ENCODE measurements at places on chromosomes 1 and 21.

DNA sequence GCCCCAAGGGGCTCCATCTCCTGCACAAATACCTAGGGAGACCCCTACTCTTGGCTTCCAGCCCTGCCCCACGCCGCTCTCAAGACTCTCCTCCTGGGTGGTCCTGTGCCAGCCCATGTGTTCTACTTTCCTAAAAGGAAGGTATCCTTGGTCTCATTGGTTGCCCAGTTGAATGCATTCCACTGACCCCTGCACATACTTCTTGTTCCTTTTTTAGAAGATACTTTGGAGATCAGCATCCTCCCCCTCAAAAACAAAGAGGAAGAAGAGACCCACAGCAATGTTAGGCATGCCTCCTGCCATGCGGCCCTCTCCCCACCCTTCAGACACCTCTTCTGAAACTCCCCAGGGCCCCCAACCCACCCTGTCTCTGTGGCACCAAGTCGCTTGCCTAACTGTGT lies 4.1 kb downstream of the SLAMF9 start:
- DNase-seq, result no peak

DNA sequence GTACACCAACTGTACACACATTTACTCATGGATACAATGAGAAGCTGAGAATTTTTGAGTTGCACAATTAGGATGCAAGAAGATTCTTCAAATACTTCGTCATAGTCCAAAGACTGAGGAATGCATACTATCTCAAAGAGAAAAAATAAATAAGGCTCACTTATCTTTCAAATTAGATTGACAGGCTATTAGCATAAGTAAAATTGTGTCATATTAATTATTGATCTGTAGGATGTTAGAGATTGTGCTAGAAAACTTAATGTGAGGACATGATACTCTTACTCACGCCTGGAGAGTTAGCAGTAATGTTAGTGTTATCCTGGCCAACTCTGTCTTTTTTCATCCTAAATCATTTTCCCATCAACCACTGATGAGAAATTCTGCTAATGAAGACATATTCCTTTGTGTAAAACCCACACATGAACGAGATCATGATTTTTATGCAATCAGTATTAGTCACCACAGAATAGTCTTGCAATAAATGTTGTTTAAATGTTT lies 659.0 kb downstream of the LTN1 start:
- no peak for DNase-seq

GRCh38 chr1:161956930-161957329 lies 66.7 kb downstream of the OLFML2B start:
- no peak for DNase-seq

- no peak for DNase-seq
Observed at GRCh38 chr1:10641976-10642375, 154.5 kb downstream of the CASZ1 start.

DNA sequence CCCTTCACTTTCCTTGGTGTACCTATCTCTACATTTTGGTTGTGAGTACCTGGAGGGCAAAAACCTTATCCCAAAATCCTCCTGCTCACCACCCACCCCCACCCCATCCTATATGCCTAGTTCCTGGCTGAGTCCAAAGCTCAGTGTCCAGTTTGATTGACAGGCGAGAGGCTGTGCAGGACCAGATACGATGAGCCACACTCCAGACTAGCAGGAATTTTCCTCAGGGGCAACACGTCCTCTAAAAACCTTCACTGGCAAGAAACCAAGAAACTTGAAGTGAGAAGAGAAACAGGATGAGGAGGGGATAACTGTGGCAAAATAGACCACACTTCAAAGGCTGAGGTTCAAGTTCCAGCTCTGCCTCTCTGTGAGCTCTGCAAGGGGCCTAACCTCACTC lies 1.1 kb upstream of the SLAMF8 start:
- DNase-seq, result no peak

- DNase-seq, result no peak
Observed at GRCh38 chr1:168871531-168871930, 142.5 kb upstream of the DPT start.

- no peak for DNase-seq
Observed at GRCh38 chr21:41290106-41290799, 26.3 kb upstream of the FAM3B start.

DNA sequence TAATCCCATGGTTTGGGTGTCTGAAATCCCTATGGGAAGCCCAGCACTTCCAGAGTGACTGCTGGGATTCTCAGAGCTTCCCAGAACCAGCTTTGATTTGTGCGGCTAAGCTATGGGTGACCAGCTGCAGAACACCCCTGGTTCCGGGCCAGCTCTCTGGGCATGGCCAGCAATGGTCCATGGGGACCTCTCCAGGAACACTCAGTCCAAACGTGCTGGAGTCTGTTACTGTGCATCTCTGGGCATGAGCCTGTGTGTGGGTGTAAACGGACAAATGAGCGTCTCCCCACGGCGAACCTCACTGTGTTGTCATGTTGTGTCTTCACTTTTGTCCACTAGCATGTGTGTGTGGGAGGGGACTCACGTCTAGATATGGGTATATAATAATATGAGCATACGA lies 54.4 kb downstream of the MAB21L3 start:
- DNase-seq, result no peak

DNA sequence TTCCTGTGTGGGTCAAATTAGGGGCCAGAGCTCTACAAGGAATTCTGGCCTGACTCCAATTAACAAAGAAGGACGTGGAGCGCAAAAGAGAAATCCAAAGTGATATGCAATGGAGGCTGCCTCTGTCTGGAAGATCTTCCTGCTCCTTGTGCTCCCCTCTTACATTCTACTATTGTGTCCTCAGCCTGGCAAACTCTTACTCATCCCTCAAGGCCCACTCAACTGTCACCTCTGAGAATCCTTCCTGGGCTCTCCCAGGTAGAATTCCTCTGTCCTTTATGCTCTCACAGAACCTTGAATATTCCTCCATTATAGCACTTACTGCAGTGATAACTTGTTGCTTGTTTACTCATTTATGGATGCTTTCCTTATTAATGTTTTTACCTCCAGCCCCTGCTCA lies 31.4 kb downstream of the KCNC4 start:
- DNase-seq, result no peak

- no peak for DNase-seq
Observed at GRCh38 chr21:38959692-38960061, 153.9 kb downstream of the ETS2 start.

- no peak for DNase-seq
Observed at GRCh38 chr1:10626791-10627410, 152.2 kb downstream of the PEX14 start.

DNA sequence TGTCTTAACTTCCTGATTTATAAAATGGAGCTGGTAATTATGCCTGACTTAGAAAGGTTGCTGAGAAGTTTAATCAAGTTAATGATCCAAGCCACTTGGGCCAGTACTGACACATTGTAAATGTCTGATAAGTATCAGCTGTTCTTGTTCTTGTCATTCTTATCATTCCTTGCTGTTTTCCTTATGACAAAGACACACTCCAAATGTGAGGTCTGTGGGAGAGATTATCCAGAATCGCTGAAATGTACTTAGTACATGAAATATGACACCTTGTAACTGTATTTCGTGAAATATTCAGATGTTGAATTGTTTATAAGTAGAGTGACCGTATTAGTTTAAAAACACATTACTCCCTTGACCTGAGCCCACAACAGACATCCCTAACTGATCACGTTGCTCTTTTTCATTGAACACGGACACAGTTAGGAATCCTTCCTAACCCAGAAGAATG lies 6.1 kb downstream of the AADACL4 start:
- DNase-seq, result no peak

- DNase-seq, result no peak
Observed at GRCh38 chr1:222546548-222547259, 1.2 kb downstream of the HHIPL2 start.

DNA sequence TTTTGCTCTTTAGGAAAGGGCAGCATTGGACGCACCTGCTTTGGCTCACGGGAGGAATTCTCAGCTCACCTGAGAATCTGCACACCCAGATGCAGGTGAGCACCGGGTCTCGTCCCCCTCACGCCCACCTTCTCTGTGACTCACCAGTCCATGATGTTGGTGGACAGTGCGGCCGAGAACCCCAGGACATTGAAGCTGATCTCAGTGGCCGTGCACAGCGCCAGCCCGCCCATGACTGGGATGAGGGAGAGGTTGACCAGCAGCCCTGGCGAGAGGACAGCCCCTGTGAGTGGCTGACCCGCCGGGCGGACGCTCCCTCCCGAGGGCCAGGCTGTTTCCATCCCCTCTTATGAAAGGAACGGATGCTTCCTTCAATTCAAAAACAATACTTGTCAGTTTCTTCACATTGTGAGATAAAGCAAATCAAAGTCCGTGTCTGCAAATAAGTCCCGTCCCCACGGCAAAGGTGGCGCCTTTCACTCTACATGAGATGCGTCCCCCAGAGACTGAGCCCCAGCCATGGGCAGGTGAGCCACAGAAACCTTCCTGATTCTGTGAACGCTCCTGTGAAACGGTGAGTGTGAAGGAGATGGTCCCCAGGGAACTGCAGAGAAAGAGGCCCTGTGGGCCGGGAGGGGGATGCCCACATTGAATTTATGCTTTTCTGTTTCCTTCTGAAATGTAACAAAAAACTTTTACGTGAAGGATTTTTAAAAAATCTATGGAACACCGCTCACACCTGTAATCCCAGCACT lies 12.7 kb upstream of the CDK11B start:
- no peak for DNase-seq

DNA sequence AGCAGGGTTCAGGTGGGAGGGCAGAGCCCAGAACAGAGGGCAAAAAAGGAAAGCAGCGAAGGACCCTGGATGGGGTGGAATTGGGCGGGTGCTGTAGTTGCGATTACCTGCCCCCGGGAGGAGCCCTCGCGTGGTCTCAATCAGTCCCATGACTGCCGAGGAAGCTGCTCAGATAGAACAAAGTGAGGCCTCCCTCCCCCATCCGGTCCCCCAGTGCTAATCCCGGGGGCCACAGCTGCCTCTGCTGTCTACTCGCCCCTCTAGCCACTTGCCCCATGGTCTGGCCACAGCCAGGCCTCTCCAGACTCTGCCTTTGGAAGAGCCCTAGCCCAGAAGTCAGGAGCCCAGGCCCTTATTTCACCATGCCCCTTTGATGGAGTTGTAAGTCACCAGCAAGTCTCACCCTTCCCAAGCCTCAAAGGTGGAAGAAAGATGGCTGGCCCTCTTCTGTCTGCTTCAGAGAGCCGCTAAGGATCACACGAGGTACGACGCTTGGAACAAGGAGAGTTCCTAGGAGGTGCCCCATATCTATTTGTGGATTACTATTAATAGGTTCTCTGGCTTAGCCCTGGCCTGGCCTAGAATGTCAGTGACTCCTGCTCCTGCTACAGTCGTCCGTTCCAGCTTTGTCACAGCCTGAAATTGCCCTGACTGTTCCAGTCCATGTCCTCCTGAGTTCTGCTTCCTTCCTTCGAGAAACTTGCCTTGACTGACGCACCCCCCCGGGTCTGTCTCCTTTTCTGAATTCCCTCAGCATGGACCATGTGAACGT lies 16.4 kb downstream of the ECHDC2 start:
- peak; percentile 14 for DNase-seq

DNA sequence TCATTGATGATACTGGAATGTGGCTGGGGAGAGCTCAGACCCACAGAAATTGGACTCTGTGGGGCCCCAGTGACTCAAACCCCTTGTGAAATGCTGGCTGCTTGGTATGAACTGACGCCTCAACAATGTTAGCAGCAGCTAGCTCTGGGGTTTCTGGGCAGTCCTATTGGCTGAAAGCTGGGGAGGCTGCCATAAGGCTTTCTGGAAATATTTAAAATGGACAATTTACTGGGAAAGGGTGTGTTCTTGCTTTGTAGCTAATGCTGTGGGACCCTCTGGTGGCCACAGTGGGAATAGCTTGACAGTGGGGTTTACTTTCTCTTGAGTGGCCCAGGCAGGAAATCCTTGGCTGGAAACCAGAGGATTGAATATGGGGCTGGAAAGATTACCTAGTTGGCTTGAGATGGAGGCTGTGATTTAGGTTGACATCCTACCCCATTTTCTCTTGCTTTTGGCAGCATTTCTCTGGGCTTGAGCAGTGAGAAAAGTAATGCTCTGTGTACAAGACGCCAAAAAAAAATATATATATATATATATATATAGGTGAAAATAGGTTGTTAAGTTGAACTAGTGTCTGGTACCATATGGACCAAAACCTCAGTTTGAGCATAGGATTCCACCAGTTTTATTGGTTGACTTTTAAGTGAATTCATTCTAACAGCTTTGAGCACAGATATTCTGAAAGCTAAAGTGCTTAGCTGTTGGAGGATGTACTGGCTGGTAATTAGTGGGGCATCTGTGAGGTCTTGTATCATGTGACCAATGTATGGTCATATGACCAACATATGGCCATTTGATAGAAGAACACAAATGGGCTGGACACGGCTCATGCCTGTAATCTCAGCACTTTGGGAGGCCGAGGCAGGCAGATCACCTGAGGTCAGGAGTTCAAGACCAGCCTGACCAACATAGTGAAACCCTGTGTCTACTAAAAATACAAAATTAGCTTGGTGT lies 8.2 kb upstream of the S100A10 start:
- peak; percentile 50 for DNase-seq

GRCh38 chr1:54335011-54335754 lies 71.0 kb downstream of the SSBP3 start:
- no peak for DNase-seq

DNA sequence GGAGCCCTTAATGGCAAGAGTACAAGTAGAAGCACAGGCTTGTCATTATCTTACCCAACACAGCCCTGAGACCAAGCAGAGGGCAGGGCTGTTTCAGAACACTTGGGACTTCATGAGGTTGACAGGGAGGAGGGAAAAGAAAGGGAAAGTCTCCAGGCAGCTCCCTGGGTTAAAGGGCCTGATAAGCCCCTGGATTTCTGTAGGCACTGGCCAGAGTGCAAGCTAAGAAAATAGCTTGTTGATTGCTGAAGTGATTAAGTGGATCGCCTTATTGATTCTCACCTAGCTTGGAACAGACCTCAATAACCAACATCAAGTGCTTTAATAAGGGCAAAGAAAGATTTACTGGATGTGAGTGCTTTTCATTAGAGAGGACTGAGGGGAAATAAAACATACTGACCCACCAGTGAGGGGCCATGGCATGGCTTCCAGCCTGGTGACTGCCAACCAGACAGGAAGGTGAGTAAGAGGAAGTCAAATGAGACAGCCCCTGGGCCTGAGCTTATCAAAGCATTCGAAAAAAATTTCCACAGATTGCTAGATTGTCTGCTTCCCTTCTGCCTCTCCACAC lies 121.4 kb upstream of the NFIA start:
- DNase-seq, result no peak

GRCh38 chr1:160114085-160114484 lies 1.5 kb upstream of the ATP1A2 start:
- no peak for DNase-seq

DNA sequence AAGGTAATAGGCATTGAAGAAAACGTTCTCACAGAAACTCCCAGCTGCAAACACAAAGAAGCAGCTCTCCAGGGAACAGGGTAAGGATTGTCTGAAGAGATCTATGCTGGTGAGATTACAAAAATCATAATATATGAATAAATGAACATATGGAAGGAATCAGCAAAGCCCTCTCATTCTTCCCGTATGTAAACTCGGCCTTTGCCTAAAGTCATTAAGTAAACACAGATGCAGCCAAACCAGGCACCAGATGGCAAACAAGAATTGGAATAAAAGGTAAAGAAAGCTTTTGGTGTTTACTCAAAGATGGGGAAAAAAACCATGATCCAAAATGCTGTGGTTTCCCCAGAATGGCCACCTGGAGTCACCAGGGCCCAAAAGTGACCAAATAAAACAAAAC lies 76.6 kb upstream of the HOOK1 start:
- no peak for DNase-seq

GRCh38 chr1:182200025-182200812 lies 138.7 kb upstream of the ZNF648 start:
- DNase-seq, result no peak

GRCh38 chr1:76053021-76053420 lies 21.5 kb upstream of the ST6GALNAC3 start:
- no peak for DNase-seq

- no peak for DNase-seq
Observed at GRCh38 chr1:84584126-84584525, 9.9 kb upstream of the CTBS start.

Data from stimulated activated CD4-positive, alpha-beta T cell treated with anti-CD3 and anti-CD28 coated beads, Interleukin-12 subunit alpha, Interleukin-12 subunit beta, amount 100 ng/mL, for 48 hours (primary cell).